Activated CD4-positive, alpha-beta T cell treated with anti-CD3 and anti-CD28 coated beads for 4 hours (primary cell): ENCODE measurements at places on chromosomes 6 and 20.
A peak's percentile ranks its signal among the peaks of the same experiment; 100 is the strongest.

GRCh38 chr20:4059606-4060005 is 44.2 kb upstream of the RNF24 start:
- no peak for DNase-seq

DNA sequence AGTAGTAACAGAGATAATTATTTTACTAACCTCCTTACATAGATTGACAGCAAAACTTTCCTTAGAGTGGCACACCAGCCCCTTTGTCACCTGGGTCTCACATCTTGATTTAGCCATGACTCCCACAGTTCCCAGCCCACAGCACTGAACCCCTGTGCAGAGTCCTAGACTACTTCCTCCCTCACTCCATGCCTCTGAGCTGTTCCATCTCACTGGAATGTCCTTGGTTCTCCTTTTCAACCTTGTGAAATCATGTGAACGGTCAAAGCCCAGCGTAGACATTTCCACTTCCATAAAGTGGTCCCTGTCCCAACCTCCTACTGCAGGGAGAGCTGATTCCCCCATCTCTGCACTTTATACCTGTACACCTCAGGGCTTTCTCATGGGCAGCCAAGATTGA is 19.7 kb downstream of the CGA start:
- DNase-seq, result no peak

DNA sequence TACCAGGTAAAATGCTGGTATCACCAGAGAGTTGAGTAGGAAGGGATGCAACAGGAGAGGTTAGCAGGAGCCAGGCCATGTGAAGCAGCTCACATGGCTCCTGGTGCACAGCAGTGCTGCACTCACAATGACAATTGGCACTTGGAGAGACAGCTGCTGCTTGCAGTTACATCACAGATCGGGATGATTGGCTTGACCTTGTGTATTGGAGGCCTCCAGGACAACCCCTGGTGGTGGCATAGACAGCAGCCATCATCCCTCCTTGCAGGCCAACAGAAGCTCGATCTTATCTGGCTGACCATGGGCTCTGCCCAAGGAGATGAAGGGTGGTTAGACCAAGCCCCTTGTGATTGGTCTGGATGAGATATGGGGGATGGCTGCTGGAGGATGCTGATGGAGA is 73.0 kb downstream of the EYA2 start:
- DNase-seq, result no peak

DNA sequence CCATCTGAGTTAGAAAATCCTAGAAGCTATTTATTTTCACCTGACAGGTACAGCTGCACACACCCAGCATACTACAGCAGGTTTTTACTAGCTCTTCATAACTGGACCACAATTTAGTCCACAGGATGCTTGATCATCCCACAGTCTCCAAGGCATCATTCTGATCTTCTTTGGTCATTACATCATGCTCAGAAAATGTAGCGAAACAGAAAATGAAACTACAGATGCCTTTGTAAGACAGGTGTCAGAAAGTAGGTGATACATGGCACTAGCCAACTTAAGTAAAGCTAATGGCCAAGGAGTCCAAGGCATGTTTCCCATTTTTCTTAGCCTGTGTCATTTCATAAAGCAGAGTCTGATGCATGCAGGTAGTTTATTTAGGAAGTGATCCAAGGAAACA is 102.3 kb downstream of the HTR1B start:
- no peak for DNase-seq

- DNase-seq, result no peak
These were observed 1153.3 kb upstream of the EYS start for GRCh38 chr6:66860328-66860727.

DNA sequence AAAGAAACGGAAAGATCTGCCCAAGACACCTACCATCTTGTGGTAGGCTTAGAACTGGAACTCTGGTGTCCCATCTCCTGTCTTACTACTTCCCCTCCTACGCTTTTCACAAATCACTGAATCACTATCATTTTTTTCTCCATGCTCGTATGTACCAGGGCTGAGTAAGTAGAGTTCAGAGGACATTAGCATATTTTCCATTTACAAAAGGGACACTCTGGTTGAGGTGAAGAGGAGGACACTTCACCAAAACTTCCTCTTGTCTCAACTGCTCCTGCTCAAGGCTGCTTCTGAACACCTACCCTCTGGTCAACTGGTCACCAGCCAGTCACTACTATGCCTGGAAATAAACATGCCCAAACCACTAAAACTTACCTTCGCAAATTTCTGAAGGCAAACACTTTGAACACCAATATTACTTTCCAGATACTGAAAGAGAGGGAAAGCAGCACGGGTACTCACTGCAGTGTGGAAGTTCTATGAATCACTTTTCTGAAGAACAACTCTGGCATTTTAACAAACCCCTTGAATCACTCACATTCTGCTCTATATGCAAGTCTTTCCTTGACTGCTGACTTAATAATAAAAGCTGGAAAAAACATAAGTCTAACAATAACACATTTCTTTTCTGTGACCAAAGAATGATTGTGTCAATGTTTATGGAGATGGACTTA is 123.3 kb downstream of the INSM1 start:
- DNase-seq, result no peak

DNA sequence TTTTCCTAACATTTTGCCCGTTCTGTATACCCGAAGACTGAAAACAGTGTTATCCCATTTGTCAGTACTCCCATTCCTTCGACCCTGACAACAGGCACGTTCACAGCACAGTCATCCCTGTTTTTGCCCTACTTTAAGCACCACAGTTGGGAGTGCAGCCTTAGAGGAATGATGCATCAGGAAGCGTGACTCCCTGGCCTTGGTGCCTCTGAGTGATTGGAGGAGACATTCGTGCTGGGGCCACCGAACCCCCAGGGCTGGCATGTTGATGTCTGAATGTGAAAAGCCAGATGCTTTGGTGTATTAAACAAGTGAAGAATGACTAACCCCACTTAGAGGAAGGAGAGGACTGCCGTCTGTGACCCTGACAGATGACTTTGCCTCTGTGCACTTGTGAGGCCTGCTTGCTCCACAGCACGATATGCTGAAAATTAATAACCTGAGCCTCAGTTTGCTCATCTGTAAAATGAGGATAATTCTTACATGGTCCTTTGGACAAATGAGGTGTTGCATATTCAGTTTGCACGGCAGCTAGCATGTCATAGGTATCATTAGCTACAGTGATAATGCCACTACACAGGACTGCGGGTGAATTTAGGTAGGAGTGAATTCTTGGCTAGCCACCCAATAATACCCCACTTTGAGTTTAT is 36.0 kb downstream of the STK35 start:
- no peak for DNase-seq

GRCh38 chr6:124496334-124496733 is 465.9 kb upstream of the RNF217 start:
- no peak for DNase-seq

DNA sequence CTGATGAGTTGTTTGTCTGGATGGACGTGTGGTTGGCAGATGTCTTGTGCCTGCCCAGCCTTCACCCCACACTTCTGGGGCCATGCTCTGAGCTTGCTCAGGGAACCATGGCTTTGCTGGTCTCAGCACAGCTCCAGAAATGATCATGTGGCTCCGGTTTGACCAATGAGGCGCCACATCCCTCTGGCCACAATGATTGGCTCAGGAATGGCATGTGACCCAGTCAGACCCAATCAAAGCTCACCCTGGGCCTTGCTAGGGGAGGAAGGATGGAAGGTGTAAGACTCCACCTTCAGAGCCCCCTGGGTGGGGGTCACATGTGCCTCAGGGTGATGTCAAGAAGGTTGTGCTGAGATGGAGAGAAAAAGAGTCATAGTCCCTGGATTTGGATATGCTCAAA is 281.6 kb upstream of the SULF2 start:
- no peak for DNase-seq

DNA sequence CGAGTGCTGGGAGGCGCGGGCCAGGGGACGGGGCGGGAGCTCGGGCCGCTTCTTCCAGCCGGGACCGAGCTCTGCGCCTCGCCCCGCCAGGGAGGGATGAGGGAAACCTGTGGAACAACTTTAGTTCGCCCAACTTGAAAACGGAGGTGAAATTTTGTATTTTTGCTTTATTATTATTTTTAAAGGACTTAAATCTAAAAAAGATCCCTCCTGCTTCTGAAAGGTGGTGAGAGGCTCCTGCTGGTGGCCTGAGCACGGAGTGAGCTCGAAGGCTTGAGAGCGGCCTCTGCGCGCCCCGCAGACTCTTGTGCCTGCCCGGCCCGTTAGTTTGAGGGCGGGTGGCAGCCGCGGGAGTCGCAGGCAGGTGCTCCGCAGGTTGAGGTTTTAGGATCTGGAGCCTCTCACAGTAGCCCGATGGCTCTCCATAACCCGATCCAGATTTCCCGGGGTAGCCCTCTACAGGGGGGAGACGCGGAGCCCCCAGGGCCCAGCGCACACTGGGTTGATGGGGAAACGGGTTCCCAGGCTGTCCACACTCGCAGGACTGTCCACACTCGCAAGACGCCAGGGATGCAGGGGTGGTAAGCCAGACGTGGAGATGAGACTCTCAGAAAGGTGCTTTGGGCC is 46.2 kb upstream of the SUPT3H start:
- no peak for DNase-seq

- DNase-seq, result no peak
These were observed 9.1 kb downstream of the SMPDL3A start for GRCh38 chr6:122798099-122798641.

GRCh38 chr6:106490436-106490835 is 129.9 kb downstream of the CRYBG1 start:
- DNase-seq, result no peak

- DNase-seq, result no peak
These were observed 223.0 kb downstream of the HIVEP2 start for GRCh38 chr6:142722012-142722411.

DNA sequence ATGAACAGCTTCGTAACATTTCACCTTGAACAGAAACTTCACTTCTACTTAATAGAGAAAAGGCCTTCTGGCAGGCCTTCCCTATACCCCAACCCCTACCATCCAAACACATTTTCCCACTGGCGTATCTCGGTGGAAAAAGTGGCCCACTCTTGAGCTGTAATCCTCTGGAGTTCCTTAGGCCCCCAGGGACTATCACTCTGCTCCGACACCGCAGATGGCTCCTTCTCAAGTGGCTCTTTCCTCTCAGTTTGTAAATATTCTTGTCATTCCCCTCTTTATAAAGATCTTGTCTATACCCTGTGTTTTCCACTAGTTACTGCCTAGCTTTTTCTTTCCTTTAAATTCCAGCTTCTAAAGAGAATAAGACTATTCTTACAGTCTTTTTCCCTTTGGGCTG is 108.7 kb downstream of the MYB start:
- DNase-seq, result no peak

GRCh38 chr6:14292119-14292518 is 174.5 kb downstream of the CD83 start:
- DNase-seq, result no peak

DNA sequence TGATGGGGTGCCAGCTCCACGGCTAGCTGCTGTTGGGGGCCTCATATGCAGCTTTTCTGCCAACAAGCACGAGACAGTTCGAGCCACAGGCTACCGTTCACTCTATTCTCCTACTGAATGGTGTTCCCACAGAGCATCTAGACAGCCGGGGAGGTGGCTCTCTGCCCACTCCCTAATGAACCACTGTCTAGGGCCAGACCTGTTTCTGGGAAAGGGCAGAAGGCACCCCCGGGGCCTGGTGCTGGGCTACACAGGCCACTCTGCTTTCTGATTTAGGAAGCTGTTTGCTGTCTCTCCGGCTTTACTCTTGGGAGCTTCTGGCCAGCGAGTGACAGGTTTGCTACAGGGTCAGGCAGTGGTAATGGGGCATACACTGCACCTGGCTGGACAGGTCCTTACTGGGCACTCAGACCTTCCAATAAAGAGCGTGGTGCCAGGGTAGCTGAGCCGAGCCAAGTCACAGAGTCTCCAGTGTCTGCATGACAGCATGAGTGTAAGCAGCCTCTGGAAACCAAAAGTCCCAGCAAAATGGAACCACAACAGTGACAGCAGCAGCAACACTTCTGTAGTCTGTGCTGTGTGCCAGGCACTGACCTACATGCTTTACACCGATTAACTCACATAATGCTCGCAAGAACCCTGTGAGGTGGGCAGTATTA is 8.4 kb downstream of the CCDC167 start:
- no peak for DNase-seq

DNA sequence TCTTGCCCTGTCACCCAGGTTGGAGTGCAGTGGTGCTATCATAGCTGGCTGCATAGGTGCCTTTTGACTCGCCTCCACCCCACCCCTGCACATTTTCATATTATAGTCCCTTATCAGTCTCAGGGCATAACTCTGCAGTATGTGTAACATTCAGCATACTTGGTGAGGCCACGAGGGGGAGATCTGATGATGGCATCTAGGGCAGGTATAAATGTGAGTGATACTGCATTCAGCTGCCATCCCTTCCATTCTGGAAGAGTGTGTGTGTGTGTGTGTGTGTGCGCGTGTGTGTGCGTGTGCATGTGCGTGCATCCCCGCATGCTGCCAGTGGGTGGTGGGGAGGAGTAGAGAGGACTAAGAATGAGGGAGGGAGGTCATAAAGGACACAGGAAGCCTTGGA is 81.4 kb downstream of the JARID2 start:
- DNase-seq, result peak; percentile 22

DNA sequence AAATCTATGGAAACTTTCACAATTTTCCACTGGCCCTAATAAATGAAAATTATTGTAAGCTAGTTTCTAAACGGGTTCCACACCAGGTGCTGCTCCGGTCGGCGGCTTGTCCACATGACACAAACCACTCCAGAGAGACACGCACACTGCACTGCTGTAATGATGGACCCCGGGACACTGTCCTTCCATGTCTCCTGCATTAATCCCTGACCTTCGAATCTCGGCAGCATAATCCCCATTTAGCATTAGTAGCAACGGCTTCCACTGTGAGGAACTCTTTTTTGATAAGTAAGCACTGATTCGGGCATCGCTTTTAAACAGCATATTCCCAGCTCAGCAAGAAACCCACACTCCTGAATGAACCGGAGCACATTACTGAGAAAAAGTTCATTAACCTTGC is 43.5 kb downstream of the INSM1 start:
- no peak for DNase-seq

GRCh38 chr6:32291543-32291942 is 67.7 kb upstream of the NOTCH4 start:
- no peak for DNase-seq

DNA sequence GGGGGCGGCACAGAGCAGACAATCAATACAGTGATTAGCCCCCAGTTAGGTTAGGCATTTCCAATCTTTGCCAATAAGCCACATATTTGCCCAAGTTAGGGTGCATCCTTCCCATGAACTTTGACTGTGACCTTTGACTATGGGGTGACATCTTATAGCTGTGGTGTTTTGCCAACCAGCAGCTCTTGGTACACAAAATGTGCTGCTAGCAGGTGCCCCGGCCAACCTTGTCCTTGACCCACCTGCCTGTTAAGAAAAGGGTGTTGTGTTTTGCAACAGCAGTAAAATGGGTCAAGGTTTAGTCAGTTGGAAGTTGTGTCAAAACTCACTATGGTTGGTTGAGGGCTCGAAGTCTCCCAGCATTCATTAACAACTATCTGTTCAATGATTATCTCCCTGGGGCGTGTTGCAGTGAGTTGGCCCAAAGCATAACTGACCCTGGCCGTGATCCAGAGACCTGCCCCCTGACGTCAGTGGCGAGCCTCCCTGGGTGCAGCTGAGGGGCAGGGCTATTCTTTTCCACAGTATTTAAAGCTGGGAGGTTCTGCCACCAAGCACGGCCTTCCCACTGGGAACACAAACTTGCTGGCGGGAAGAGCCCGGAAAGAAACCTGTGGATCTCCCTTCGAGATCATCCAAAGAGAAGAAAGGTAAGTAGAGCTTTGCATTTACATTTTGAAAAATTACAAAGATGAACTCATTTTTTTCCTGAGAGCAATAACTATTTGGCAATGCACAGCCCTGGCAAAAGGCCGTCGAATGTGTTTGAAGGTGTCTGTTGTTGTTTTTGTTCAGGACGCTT is at the start of gene PCK1:
Gene PCK1 (plus strand): TSS at position 557 of the 802 bp plus-strand sequence. CDS start 302 bp downstream, outside the sequence.
- DNase-seq, result no peak
